ENCODE measurements at places on chromosomes 12 and 14.

GRCh38 chr14:32635061-32635719, 303.5 kb upstream of the NPAS3 start:
- DNase-seq = no peak

- DNase-seq = no peak
Observed at GRCh38 chr12:5808981-5809380, 136.1 kb downstream of the ANO2 start.

DNA sequence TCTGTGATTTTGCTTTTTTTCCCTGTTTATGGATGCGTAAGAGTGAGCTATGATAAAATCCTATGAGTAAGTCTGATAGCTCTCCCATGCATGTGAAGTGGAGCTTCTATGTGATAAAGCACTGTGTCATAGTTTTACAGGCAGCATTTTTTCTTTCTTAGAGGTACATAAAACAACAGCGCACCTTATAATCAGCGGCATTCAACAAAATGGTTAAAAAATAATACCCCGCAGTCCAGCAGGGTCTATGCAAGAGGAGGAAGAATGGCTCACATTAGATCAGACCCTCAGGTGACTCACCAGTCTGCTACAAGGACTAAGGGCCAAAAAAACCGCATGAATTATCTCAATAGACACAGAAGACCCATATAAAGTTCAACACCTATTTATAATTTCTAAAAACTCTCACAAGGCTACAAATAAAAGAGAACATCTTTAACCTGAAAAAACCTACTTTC, 33.0 kb upstream of the TMEM179 start:
- no peak for DNase-seq

GRCh38 chr12:66092559-66093269, 37.8 kb downstream of the LLPH start:
- no peak for DNase-seq

DNA sequence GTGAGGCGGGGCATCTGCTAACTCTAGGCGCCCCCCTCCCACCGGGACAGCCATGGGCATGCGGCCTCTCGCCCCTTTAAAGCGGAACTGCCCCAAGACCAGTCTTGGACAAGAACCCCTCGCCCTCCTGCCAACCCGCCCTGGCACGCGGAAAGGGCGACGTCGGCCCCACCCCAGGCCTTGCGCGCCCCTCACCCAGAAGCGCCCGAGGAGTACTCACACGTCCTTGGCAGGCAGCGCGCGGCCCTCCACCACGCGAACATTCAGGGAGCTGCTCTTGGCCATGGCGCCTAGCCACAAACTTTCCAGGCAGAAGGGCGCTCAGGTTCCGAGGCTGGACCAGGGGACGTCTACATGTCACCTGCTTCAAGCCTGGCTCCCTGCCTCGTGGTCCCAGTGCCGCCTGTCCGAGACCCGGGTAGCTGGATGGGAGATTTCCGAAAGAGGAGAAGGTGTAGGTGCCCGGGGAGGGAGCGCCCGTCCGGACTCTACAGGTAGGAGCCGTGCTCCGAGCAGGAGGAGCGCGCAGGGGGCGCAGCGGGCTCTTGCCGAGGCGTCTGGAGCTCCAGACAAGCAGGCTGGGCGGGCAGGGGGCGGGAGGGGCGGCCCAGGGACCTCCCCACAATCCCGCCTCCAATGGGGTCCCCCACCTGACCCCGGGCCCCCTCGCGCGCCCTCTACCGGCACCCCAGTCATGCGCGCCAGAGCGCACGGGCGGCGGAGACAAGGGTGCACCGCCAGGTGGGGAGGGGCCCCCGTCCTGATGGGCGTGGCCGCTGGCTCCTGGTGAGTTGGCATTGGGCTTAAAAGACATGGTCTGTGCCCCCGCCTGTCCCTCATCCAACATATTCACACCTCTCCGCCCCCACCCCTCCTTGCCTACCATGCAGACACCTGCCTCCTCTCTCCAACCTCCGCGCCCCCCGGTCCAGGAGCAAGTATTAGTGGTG, at the start of gene RASAL1:
Gene RASAL1 (minus strand): TSS at position 584 of the 950 bp plus-strand sequence. CDS start 299 bp downstream, at position 285.
- DNase-seq = peak; percentile 9

- DNase-seq = no peak
Observed at GRCh38 chr12:54220567-54220966, 31.8 kb upstream of the SMUG1 start.

DNA sequence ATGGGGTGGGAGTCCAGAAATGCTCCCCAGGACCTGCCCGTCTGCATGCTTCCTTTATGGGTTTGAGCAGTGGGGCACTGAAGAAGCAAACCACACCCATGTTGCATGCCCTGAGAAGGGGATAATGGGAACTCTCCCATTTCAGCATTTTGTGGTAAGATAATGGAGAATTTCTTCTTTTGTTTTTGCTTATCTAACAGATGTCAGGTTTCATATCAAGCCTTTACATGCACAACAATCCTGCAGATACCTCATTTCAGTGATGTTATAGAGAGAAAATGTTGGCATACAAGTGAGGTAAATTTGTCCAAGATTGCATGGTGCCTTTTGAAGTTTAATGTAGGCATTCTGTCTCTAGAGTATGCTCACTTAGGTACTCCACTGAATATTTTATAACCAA, 177.0 kb downstream of the ALX1 start:
- no peak for DNase-seq

DNA sequence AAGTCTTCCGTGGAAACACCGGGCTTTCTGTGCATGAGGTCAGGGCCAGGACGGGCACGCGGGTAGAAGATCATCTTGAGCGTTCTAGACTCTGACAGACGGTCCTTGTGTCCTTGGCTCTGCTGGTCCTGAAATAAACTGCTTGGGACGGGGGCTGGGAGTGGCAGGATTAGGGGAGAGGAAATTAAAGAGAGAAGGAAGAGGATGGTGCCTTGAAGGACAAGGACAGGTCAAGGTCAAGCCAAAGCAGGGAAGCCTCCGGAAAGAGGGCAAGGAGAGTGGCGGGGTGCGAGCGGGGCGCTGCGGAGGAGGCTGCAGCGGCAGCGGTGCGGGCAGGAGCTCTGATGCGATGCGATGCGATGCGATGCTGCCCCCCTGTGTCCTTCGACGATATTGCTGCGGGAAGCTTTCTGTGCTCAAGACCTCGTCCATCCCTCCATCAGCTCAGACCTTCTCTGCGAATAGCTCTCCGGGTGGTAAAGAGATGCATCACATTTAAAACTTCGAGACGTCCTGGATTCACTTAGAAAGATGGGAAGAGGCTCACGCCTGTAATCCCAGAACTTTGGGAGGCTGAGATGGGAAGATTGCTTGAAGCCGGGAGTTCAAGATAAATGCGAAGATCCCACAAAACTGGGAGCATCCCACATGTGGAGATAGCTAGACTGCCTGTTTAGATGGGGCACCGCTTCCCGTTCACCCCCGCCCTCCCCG, 110.1 kb upstream of the TMEM132D start:
- peak; percentile 74 for DNase-seq

DNA sequence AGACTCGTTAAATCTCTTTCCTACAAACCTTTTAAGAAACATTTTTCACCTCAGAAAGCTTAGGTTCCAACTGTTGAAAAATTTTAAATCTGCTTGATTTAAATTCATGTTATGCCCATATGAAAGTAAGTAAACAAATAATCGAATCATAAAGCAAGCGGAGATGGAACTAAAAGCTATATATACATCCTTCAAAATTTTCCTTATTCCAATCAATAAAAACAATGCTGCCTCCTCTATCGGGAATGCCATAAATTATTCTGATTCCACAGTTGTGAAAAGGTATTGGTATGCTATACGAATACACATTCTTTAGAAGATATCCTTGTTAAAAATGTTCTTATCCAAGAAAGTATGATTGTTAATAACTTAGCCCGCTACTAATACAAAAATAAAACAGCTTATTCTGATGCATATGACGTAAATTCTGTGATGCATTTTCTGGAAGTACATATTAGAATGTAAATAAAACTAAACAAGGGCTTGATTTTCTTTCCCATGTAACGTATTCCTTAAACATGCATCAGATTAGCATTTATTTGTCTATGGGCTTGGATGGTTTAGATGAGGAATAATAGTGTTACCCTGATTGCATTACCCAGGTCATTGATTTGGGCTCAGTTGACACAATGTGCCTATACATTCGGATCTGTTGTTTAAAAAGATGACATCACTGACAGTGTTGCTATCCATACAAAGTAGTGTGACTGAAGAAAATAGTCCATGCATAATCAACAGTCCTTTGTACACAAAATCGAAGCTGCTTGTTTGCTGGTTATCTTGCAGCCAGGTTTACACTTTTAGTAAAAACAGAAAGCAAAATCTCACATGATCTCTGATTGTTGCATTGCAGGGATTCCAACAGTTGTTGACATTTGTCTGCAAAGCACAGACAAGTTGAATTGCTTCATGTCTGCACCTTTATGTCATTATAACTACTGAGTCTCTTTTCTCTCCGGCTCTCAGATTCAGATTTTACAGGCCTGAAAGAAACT, 656 bp upstream of the DTD2 start:
- DNase-seq = no peak

DNA sequence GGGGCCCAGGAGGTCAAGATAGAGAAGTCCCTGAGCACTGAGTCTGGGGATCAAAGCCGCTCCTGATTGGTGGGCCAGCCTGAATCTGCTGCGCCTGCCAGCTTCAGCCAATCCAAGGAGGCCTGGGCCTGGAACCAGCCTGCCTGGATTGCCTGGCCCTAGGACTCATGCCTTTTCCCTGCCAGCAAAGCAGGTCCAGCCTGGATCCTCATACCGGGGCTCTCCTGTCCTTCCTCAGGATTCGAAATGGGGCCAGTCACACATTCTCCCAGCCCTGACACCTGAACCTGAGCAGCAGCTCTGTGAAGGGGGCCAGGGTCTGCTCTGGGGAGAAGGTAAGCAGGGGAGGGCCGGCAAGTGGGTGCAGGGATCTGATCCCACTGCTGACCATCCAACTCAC, 81.9 kb downstream of the NINJ2 start:
- DNase-seq = no peak

- no peak for DNase-seq
Observed at GRCh38 chr14:102418169-102418852, 55.6 kb downstream of the TECPR2 start.

DNA sequence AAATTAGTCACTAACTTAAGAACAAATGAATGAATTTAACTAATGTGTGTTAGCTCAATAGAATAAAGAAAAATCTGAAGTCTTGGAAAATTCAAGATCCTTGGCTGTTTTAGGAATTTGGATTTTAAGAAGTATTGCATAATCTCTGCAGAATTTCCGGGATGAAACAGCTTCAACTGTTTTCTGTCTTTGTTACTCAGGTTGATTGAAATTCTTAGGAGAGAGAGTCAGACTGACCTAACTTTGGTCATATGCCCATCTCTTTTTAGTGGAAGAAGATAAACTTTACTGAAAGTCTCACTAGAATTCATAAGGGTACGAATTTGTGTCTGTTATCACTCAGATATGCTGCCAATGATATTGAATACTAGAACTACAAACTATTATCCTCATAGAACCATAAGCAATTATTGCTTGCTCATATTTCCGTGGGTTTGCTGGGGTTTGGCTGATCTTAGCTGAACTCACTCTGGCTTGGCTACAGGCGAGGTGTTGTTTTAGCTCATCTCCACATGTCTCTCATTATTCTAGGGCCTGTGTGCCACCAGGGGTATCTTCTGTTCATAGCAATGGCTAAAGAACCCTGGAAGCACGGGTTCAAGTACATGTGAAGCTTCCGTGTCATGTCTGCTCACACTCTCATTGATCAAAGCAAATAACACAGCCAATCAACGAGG, 257.4 kb upstream of the NOVA1 start:
- DNase-seq = no peak

GRCh38 chr12:7542046-7542445, 38.5 kb upstream of the CD163 start:
- no peak for DNase-seq

GRCh38 chr12:28543021-28543890, 353.0 kb downstream of the CCDC91 start:
- no peak for DNase-seq

- DNase-seq = no peak
Observed at GRCh38 chr12:53205747-53206419, 1.2 kb downstream of the ITGB7 start.

DNA sequence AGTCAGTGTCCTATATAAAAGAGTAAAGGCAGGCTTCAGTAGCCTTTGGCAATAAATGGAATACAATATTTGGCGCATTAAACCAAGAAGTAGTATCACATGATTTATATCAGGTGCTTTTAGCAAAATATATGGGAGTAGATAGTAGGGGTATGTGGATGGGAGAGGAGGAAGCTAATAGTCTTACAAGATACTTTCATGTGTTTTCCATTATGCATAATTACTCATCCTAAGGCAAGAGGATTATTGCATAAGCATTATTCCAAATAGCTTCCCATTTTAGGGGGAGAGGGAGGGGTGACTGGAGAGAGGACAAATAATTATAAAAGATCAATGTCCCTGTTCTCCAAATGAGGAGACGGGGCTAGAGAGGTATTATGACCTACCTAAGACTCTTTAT, 104.3 kb downstream of the DUSP6 start:
- no peak for DNase-seq

- no peak for DNase-seq
Observed at GRCh38 chr12:47920913-47921312, 16.1 kb upstream of the VDR start.

DNA sequence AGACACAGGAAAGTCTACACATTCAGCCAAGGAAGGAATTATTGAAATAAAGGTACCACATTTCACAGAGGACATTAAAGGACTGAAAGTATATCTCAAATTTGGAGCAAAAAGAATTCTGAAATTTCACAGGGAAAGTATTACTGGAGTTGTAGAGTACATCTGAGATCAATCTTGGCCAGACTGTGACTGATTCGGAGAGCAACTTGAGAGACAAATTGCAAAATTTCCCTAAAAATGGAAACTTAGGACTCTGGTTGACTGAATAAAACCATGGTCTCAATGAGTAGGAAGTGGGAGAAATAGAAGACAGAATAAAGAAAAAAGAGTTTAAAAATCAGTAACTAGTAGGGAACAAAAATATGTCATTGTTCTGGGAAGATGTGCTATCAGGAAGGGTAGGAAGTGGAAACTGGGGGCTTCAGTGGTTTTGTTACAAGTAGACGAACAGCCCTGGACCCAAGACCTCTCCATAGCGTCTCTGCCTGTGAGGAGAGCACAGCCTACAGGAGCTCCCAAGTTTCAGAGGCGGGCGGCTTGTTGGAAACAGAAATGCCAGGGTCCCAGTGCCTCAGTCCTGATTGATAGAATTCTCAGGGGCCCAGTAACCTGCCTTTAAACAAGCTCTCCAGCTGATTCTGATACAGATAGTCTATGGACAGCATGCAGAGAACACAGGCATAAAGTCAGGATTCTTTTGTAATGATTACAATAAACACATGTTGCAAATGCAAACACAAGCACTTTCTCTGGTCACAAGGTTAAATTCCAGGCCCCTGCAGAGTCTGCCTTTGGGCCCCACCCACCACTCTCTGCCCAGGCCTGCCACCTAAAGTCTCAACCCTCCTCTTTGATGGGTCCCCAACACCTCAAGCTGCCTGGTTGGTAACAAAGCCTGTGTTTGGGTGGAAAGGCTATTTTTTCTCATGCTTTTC, 63.1 kb downstream of the BBS10 start:
- no peak for DNase-seq

- DNase-seq = no peak
Observed at GRCh38 chr12:58204071-58204470, 262.7 kb downstream of the ATP23 start.

Measured in NCI-H1092 treated with DMSO at 0.1 percent for 48 hours (cell line).